ENCODE measurements at places on chromosomes 7 and 10.

DNA sequence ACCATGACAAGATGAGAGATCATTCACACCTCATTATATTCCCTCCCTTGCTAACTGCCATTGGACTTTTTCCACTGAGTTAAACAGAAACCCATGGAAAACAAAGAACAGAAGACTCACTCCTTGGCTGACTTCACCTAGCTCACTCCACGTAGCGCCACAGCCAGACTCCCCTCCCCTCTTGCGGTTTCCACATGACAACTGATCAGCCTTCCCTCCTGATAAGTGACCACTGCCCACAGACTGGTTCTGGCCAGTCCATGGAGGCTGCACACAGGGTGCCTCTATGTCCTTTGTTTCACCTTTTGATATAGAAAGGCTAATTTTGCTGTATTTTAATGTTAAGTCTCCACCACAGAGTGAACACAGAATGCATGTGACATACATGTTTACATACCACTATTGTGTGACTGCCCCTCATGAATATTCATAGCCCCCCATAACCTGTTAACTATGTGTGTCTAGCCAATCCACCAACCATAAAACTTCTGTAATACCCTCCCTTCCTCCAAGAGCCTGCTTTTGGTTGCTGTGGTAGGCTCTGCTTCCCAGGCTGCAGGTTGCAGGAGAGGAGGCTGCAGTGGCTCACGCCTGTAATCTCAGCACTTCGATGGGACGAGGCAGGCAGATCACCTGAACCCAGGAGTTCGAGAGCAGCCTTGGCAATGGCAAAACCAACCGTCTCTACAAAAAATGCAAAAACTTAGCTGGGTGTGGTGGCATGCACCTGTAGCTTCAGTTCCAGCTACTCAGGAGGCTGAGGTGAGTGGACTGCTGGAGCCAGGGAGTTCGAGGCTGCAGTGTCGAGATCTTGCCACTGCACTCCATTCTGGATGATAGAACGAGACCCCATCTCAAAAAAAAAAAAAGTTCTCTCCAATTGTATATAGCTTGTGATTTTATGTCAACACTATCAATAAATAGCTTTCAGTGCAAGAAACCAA, 10.0 kb upstream of the IFIT5 start:
- no peak for DNase-seq

GRCh38 chr7:98797150-98797549, 72.7 kb downstream of the TMEM130 start:
- no peak for DNase-seq

GRCh38 chr10:7260912-7261311, 149.9 kb downstream of the SFMBT2 start:
- no peak for DNase-seq

DNA sequence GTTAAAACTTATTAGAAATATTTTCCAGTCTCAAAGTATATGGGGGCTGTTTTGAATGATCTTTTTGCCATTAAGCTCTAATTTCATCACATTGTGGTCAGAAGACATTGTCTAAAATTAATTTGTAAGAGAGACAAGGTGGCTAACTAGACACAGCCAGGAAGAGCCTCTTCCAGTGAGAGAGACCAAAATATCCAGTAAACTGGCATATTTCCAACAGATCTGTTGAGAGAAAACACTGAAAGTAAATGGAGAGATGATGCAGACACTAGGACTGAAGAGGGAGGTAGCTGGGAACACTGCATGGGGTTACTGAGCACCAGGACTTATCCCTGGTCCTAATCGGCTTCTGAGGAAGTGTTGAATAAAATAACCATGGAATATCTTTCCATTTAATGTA, 101.5 kb upstream of the TAS2R16 start:
- DNase-seq: no peak

DNA sequence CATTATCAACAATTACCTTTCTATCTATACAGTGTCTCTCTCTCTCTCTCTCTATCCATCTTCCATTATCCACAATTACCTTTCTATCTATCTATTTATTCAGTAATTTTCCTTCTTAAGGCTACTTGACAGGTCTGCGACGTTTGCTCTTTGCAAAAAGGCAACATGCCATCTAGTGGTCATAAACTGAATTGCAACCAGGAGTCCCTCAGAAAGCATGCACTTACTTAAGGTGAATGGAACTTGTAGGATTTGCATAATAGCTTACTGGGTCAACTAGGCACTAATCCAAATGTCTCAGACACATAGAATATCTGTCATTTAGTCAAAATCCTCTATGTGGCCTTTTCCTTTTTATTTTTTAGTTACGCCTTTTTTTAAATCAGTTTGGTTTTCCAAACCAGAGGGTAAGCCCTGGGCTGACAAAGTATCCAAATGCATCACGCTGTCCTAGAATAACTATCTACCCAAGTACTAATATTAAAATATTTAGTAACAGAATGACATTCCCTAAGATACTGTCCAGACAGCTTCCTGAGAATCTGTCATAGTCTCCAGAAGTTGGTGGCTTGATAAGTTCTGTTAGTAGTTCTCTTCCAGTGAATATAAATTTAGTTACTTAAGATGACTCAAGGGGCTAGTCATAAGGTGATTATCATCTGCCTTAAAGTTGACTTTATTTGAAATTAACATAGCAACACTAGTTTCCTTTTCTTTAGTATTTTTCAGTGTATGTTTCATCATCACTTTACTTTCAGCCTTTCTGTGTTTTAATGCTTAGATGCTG, 208.3 kb downstream of the PPP1R3A start:
- peak; percentile 60 for DNase-seq

GRCh38 chr7:91407942-91408341, 143.7 kb downstream of the FZD1 start:
- no peak for DNase-seq

GRCh38 chr10:110503528-110504110, 5.9 kb downstream of the DUSP5 start:
- DNase-seq: no peak

GRCh38 chr7:118082506-118082905, 101.5 kb upstream of the LSM8 start:
- no peak for DNase-seq

- DNase-seq: peak; percentile 35
Observed at GRCh38 chr10:5888843-5889623, 660 bp downstream of the ANKRD16 start.

GRCh38 chr10:81073155-81073554, 535.5 kb downstream of the SH2D4B start:
- no peak for DNase-seq

- DNase-seq: no peak
Observed at GRCh38 chr10:71083716-71083975, 128.7 kb upstream of the UNC5B start.

GRCh38 chr10:80196270-80196949, 8.9 kb downstream of the ANXA11 start:
- peak; percentile 71 for DNase-seq

- DNase-seq: no peak
Observed at GRCh38 chr7:25864511-25864910, 287.5 kb upstream of the NFE2L3 start.

- no peak for DNase-seq
Observed at GRCh38 chr7:98187138-98187502, 24.1 kb upstream of the BHLHA15 start.

DNA sequence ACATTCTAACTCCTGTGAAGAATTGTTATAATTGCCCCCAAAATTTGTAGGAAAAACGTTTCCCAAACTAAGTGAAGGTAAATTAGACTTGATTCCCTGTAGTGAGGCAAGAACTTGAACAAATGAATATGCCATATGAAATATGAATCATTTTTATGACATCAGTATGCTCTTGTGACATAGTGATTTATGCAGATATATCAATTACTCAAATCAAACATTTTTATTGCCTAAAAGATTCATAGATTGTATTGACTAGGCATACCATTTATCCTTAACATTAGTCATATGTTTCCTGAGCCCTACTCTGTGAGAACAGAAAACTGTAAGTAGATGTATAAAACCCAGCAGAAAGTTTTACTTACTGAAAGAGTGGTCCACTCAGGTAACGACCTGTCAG, 245.6 kb downstream of the MALRD1 start:
- DNase-seq: no peak

DNA sequence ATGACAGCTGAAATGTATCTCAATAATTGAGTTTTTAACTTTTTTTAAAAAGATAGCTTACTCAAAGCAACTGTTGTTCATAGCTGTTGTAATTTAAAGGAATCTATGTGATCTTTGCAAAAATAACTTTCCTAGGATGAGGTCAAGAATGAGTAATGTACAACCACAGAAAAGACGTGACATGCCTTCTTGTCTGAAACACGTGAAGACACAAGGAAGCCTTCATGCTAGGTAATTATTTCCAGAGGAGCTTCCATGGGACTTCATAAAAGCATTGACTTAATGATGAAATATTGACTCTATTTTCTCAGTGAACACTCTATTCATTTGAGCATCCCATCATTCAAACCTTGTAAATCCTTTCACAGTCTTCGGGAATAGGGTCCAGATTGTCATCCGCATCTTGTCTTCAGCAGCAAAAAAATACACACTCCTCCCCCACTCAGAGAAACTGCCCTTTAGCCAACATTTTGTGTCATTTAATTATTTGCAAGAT, 528.0 kb downstream of the NRG3 start:
- DNase-seq: no peak

DNA sequence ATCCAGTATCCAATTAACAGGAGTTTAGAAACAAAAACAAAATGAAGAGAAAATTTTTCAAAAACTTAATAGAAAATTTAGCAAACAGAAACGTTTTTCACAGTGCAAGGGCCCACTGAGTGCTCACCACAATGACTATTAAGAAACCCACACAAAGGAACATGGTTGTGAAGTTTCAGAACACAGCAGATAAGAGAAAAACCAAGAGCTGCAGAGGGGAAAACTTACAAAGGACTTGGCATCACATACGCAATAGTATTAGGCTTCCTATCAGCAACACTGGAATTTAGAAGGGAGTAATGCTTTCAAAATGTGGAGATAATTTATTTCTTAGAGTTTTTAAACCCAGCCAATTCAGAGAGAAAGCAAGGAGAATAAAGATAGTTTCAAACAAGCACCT, 1.7 kb upstream of the C7orf25 start:
- no peak for DNase-seq

- DNase-seq: no peak
Observed at GRCh38 chr7:103735377-103735776, 254.1 kb downstream of the RELN start.

GRCh38 chr7:1514995-1515401, 10.8 kb upstream of the INTS1 start:
- DNase-seq: no peak

- DNase-seq: no peak
Observed at GRCh38 chr7:132187869-132188789, 388.1 kb downstream of the PLXNA4 start.

DNA sequence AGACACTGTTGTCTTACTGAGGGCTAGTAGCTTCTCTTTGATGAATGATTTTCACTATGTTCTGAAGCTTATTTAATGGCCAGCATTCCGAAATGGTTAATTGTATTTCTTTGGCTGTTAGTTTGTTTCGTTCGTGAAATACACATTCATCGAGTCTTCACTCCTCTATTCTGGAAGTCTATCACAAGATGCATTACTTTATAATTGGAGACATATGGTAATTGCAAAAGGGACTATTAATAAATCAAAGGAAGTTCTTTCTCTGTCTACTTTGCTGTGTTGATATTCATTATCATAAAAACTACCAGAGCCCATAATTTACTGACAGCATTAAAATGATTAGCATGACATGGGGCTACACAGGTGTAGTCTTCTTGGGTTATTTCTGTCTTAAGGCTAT, 133.8 kb upstream of the IGFBP3 start:
- DNase-seq: no peak

DNA sequence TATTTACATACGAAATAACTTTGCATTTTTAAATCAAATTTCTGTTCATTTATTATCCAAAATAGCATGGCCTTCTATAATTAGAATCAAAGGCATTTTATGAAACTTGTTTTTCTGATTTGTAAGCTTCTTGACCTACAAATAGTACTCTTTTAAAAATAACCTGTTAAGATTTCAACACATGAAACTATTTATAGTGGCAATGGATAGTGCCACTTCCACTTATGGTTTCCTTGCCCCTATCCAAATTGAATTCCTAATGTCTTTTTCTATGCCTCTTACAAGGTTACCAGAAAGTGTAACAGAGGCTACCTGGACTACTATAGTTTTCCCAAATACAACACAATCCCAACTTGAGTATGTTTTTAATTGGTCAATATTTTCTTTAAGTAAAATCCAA, 263.5 kb downstream of the SEMA3D start:
- no peak for DNase-seq

GRCh38 chr10:58282615-58283014, 13.7 kb downstream of the CISD1 start:
- peak; percentile 46 for DNase-seq

- DNase-seq: peak; percentile 78
Observed at GRCh38 chr7:105808703-105809590, 67.5 kb downstream of the ATXN7L1 start.

- DNase-seq: no peak
Observed at GRCh38 chr7:55549457-55549856, 22.8 kb downstream of the VOPP1 start.

DNA sequence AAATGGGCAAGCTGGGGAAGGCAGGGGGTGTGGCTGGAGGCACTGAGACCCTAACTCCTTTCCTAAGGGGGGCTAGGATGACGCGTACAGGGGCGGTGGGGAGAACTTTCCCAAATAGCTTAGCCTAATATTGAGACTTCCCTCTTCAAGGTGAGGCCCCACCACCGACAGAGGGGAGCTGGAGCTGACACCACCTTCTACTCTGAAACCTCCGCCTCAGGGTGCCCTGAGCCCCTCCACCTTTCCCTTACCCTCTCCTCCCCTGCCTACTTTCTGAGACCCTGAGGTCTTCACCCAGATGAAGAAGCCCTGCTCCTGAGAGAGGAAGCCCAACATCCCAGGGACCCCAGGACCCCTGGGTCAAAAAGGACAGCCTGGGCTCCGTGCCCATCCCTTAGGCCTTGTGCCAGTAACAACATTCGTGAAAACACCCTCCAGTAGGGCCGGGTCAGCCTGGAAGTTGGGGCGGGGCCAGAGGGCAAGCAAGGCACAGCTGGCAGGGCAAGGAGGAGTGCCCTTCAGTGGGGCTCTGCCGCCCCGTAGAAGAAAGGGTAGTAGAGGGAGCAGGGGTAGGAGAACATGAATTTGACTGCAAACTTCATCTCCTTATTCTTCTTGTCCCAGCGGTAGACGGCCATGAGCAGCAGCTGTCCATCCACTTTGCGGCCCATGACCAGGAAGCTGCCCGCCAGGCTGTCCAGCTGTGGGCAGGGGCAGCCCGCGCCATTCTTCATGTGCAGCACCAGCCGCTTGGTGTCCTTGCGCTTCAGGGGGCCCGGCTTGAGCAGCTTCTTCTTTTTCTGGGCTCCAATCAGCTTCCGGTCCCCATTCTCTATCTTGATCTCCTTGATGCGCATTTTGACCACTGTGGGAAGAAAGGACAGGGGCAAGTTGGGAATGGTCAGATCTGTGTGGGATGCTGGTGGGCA, 4.5 kb downstream of the SFRP5 start:
- DNase-seq: no peak

DNA sequence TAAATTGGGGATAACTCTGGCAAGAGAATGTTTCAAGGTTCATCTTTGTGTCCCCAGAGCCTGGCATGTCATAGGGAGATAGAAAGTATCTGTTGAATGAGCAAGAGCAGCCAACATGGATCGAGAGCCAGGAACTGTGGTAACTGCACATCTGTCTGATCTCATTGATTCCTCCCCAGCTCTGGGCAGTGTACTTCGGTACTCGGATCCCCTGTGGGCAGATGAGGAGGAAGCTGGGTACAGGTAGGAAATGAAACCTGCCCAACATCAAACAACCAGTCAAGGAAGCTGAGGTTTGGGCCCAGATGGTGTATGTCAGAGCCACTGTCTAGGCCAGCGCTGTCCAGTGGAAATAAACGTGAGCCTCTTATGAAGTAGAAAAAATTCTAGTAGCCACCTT, 76.4 kb downstream of the GRK5 start:
- peak; percentile 54 for DNase-seq

GRCh38 chr10:124477614-124478363, 16.2 kb downstream of the LHPP start:
- no peak for DNase-seq

Measured in CD4-positive, alpha-beta T cell treated with Interleukin-21 for 1 hour (primary cell).